ENCODE measurements at places on chromosomes 7 and 10.

GRCh38 chr7:128270826-128271272, 29.8 kb downstream of the LEP start:
- no peak for DNase-seq

DNA sequence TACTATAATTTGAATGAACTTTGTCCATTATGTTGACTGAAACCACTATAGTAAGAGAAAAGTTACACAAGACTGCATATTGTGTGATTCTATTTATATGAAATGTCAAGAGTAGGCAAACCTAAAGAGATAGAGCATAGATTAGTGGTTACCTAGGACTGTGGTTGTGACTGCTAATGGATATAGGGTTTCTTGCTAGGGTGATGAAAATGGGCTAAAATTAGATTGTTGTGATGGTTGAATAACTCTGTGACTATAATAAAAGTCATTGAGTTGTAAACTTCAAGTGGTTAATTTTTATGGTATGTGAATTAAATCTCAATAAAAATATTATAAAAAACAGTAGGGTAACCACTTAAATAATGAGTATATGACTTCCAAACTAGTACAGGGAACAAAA, 142.9 kb upstream of the AHR start:
- no peak for DNase-seq

DNA sequence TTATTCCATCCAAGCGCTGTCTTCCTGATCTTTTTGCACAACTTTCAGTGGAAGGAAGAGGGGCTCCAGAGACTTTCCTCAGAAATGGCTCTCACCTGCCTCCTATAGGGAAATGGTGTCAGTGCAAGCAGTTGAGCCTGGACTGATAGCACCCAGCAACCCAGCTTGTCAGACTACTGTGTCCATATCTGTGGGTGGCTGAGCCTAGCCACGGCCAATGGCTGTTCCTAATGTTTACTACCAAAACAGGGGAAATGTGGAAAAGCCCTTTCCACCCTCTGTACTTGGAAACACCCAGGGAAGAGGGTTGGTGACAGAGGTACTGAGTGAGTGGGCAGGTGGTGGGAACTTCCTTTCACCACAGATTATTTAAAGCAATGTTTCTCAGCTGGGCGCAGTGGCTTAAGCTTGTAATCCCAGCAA, 4.3 kb upstream of the YKT6 start:
- no peak for DNase-seq

DNA sequence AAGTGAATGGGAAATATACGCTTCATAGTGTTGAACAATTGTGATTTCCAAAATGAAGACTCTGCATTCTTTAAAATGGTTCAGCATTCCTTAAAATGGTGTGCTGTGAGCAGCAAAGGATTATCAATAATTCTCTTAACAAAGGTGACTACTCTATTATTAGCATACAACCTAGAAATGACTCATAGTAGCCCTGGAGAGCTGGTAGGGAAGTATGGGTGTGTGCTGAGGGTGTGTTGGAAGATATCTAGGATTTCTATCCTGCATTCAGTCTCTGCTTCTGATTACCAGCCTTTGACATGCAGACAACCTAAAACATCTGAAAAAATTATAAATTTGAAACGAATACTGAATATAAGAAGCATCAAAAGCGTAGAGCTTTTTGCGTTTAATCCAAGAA, 72.5 kb downstream of the SEMA3D start:
- DNase-seq: no peak

GRCh38 chr10:107616463-107617410, 452.2 kb upstream of the SORCS1 start:
- DNase-seq: no peak
